ENCODE measurements at places on chromosomes 2 and 18.

DNA sequence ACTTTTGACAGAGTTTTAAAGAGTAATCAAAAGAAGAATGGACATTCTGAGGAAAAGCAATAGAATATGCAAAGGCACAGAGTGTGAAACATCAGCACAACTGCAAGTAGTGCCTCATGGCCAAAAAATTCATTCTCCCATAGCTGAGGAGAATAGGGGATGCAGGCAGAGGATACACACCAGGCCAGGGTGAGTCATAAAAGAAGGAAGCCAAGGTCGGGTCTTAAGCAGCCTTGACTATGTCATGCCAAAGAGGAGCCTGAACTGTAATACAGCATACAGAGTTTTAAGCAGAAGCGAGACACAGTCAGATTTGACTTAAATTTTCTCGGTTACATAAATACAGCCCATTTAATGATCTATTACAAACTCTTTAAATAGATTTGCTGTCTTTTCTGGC, 165.0 kb downstream of the LNPK start:
- DNase-seq: no peak

GRCh38 chr18:26471027-26471426, 77.3 kb downstream of the KCTD1 start:
- no peak for DNase-seq

GRCh38 chr2:191922736-191923651, 76.1 kb upstream of the CAVIN2 start:
- DNase-seq: no peak

DNA sequence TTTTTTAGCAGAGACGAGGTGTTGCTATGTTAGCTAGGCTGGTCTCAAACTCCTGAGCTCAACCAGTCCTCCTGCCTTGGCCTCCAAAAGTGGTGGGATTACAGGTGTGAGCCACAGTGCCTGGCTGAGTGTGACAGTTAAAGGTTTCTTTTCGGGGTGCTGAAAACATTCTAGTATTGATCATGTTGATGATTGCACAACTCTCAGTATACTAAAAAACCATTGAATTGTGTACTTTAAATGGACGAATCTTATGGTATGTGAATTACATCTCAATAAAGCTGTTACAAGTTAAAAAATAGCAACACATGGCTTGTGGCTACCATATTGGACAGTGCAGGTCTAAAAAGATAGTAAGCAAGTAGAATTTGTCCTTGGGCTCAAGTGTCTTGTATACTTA, 22.3 kb downstream of the PAPOLG start:
- no peak for DNase-seq

- DNase-seq: no peak
Observed at GRCh38 chr2:43298500-43298899, 72.1 kb upstream of the ZFP36L2 start.

GRCh38 chr2:115165529-115166109, 723.2 kb downstream of the DPP10 start:
- peak; percentile 22 for DNase-seq

- DNase-seq: no peak
Observed at GRCh38 chr2:52884761-52885352, 882.7 kb upstream of the CHAC2 start.

DNA sequence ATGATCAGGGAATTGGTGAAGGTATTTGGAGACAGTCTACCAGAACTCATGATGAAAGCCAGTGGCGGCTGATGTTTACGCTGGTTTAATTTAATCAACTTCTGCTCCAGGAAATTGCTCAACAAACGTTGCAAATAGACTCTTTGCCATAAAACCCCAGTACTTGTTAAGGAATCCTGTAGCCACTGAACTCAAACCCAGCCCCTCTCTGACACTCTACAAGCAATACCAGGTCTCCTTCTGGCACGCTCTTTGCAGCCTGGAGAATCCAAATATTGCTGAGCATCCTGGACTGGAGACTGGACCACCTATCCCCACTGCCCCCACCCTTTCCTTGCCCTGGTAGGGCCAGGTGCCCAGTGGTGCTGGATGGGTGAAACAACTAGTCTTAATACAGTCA, 308.2 kb downstream of the FBXO15 start:
- no peak for DNase-seq

All from NCI-H1105 (cell line).